ENCODE measurements at places on chromosomes 2 and 18.

DNA sequence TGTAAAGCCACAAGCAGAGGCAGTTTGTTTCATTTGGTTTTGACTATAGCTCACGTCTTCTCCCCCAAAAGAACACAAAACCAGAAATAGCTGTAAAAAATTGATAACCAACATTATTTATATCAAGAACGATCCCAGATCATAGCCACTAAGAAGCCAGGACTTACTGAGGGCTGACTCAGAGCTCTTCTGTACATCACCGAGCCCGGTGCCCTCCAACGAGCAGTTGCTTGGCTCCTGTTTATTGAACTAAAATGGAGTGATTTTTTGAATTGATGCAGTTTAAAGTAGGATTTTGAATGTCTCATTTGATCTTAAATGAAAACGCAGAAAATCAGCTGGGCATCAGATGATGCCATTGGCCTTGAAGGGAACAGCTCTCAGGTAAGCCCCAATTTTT, 343.3 kb downstream of the INSIG2 start:
- H3K36me3 ChIP-seq: no peaks in the 10 kb centered on the region
- DNase-seq: no peak
- no peaks in the 10 kb centered on the region for H3K4me1 ChIP-seq

DNA sequence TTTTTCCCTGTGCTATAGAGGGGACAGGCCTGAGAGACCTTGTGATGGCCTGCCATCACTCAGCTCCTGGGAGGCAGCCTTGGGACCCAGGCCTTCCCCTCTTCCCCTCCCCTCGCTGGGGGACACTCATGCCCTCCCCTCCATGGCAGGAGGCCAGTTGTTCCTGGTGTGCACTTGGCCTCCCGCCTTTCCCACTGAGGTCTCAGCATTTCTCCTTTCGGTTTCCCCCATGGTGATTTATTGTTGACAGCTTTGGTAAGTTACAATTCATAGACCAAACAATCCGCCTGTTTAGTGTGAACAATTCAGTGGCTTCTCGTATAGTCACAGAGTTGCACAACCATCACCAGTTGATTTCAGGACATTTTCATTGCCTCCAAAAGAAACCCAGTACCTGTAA, 10.2 kb upstream of the CNDP1 start:
- no peak overlapping the region for H3K4me3 ChIP-seq
- peak; percentile 10 for DNase-seq
- peaks cover 45% of the 10 kb centered on the region for H3K36me3 ChIP-seq
- H3K4me1 ChIP-seq: no peaks in the 10 kb centered on the region
- no peaks in the 10 kb centered on the region for H3K27me3 ChIP-seq

- no peak overlapping the region for H3K27ac ChIP-seq
- no peaks in the 10 kb centered on the region for H3K27me3 ChIP-seq
- no peak overlapping the region for H3K4me3 ChIP-seq
- peak; percentile 20 for DNase-seq
- H3K36me3 ChIP-seq: no peaks in the 10 kb centered on the region
These were observed 12.3 kb downstream of the CROCC2 start for GRCh38 chr2:240918258-240919091.

DNA sequence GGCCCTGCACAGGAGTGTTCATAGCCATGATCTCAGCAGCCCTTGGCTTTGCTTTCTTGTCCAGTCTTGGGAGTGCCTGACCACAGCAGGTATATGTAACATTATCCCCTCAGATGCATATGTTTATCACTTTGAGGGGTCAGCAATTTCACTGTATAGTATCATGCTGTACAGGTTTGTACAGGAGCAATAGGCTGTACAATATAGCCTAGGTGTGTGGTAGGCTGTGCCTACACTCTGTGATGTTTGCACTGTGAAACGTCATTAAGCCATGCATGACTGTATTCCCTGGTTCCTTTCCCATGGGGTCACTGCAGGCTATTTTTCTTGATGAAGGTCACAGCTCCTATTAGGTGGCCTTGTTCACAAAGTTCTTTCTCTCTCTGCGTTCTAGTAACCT, 4.7 kb upstream of the IL36G start:
- H3K4me1 ChIP-seq: no peaks in the 10 kb centered on the region
- no peak overlapping the region for H3K27ac ChIP-seq
- H3K4me3 ChIP-seq: no peak overlapping the region
- no peak for DNase-seq
- H3K36me3 ChIP-seq: no peaks in the 10 kb centered on the region

DNA sequence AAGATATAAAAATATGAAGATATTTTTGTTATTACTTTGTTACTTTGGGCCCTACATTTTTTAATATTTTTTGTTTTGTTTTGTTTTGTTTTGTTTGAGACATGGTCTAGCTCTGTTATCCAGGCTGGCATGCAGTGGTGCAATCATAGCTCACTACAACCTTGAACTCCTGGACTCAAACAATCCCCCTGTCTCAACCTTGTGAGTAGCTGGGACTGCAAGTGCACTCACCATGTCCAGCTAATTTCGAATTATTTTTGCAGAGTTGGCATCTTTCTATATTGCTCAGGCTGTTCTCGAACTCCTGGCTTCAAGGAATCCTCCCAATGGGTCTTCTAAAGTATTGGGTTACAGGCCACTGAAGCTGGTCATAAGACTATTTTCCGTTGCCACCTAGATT, 603.6 kb upstream of the PIK3C3 start:
- no peak overlapping the region for H3K4me3 ChIP-seq
- H3K36me3 ChIP-seq: peaks cover 4% of the 10 kb centered on the region
- H3K4me1 ChIP-seq: no peaks in the 10 kb centered on the region
- DNase-seq: no peak

GRCh38 chr18:50621366-50621765, 61.5 kb downstream of the MAPK4 start:
- H3K4me1 ChIP-seq: no peaks in the 10 kb centered on the region
- no peak overlapping the region for H3K4me3 ChIP-seq
- no peak for DNase-seq
- H3K36me3 ChIP-seq: no peaks in the 10 kb centered on the region
- no peaks in the 10 kb centered on the region for H3K27me3 ChIP-seq
- no peak overlapping the region for H3K27ac ChIP-seq

GRCh38 chr2:146814971-146815370, 1029.9 kb upstream of the ACVR2A start:
- no peaks in the 10 kb centered on the region for H3K27me3 ChIP-seq
- H3K4me3 ChIP-seq: no peak overlapping the region
- H3K36me3 ChIP-seq: peaks cover 9% of the 10 kb centered on the region

GRCh38 chr2:119086327-119086726, 72.2 kb downstream of the C1QL2 start:
- DNase-seq: no peak
- no peak overlapping the region for H3K4me3 ChIP-seq
- H3K27ac ChIP-seq: no peak overlapping the region
- no peaks in the 10 kb centered on the region for H3K36me3 ChIP-seq
- H3K27me3 ChIP-seq: no peaks in the 10 kb centered on the region

- DNase-seq: no peak
- no peak overlapping the region for H3K27ac ChIP-seq
- peaks cover 11% of the 10 kb centered on the region for H3K27me3 ChIP-seq
- no peaks in the 10 kb centered on the region for H3K4me1 ChIP-seq
These were observed 92.6 kb upstream of the MGAT4A start for GRCh38 chr2:98823196-98824170.

GRCh38 chr18:64333584-64333983, 184.7 kb upstream of the LINC00305 start:
- H3K4me3 ChIP-seq: no peak overlapping the region
- no peak overlapping the region for H3K27ac ChIP-seq
- no peaks in the 10 kb centered on the region for H3K27me3 ChIP-seq
- H3K4me1 ChIP-seq: peaks cover 2% of the 10 kb centered on the region

GRCh38 chr2:45237850-45238542, 228.7 kb upstream of the SIX2 start:
- no peaks in the 10 kb centered on the region for H3K36me3 ChIP-seq
- no peak overlapping the region for H3K4me3 ChIP-seq
- no peaks in the 10 kb centered on the region for H3K4me1 ChIP-seq
- DNase-seq: no peak

DNA sequence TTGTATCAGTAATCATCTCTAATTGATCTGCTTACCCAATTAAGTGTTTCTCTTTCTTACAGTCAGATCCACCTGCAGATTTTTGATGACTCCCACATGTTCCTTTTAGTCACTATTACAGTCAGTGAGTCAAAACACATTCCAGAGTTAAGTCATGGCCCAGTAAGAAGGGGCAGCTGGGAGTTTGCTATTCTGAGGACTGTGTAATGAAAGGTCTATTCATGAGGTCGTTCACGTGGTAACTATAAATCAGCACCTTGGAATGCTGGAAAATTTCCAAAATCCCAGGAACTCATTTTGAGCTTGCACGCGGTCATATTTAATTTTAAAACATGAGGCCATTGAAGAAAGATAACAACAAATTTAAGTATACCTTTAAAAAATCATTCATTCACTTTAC, 252.5 kb downstream of the XIRP2 start:
- no peaks in the 10 kb centered on the region for H3K27me3 ChIP-seq
- no peaks in the 10 kb centered on the region for H3K4me1 ChIP-seq
- DNase-seq: no peak
- no peaks in the 10 kb centered on the region for H3K36me3 ChIP-seq

- no peaks in the 10 kb centered on the region for H3K27me3 ChIP-seq
- no peak for DNase-seq
- H3K4me1 ChIP-seq: peaks cover 7% of the 10 kb centered on the region
- no peak overlapping the region for H3K4me3 ChIP-seq
- peaks cover 16% of the 10 kb centered on the region for H3K36me3 ChIP-seq
These were observed 32.3 kb downstream of the EMX1 start for GRCh38 chr2:72949642-72950041.

- no peak for DNase-seq
- H3K4me1 ChIP-seq: no peaks in the 10 kb centered on the region
- no peaks in the 10 kb centered on the region for H3K27me3 ChIP-seq
- H3K36me3 ChIP-seq: no peaks in the 10 kb centered on the region
- no peak overlapping the region for H3K4me3 ChIP-seq
These were observed 284.7 kb upstream of the CWC22 start for GRCh38 chr2:180291552-180292421.

DNA sequence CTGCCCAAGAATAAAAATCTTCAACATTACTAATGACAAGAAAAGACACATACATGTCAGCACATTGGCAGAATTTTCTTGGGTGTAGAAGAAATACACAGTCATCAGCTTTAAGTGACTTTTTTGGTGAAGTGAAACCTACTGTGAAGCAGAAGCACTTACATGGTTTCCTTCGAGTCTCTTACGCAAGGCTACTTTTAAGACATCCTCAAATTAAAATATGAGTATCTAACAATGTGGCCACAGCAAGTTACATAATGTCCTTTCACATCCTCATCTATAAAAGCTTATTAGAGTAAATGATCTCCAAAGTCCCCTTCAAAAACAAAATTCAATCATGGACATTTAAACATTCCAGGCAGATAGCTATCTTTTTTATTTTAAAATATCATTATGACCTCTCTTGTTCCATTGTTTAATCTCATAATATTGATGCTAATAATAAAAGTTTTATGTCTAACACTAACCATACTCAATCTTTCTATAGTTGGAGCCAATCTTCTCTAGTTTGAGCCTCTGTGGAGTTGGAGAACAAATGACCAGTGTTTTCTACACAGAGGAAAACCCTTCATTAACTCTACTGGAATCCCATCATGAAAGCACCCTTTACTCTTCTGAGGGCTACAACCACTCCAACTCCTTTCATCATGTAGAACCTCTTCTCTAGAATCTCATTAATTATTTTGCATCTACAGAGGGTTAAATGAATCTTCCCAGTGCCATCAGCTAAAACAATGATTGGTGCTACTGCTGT, 182.2 kb upstream of the ZFP36L2 start:
- H3K36me3 ChIP-seq: no peaks in the 10 kb centered on the region
- H3K4me3 ChIP-seq: no peak overlapping the region
- DNase-seq: no peak
- H3K27me3 ChIP-seq: no peaks in the 10 kb centered on the region
- H3K4me1 ChIP-seq: no peaks in the 10 kb centered on the region
- H3K27ac ChIP-seq: no peak overlapping the region

DNA sequence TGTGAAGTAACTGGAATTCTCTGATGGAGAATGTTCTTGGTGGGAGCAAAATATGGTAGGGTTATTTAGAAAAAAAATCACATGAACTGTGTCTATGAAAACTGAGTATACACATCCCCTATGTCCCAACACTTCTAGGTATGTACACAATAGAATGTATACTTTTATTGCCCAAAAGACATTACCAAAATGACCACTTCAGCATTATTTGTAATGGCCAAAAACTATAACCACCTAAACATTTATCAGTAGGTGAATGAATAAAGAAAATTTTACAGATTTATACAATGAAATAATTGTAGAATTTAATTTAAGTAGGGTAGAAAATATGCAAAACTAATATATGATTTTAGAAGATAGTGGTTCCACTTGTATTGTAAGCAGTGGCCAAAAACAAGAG, 462.8 kb downstream of the KCNJ3 start:
- DNase-seq: no peak
- H3K36me3 ChIP-seq: no peaks in the 10 kb centered on the region
- H3K27me3 ChIP-seq: no peaks in the 10 kb centered on the region
- H3K4me1 ChIP-seq: no peaks in the 10 kb centered on the region

DNA sequence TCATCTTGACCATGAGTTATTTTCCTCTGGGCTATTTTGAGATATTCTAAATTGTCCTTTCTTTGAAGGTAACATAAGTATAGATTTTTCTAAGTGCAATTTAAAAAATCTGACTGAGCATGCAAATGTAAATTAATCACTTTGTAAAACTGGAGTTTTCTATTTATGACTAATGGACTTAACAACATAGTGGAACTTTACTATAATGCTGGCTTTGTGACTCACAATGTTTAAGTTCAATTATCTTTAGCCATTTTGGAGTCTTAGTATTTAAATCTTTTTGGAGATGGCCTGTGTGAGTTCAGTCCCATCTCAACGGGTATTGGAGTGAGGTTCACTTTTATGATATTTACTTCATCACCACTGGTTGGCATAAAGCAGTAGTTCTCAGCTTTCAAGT, 35.2 kb upstream of the NOSTRIN start:
- H3K4me3 ChIP-seq: no peak overlapping the region
- H3K27me3 ChIP-seq: no peaks in the 10 kb centered on the region
- no peak overlapping the region for H3K27ac ChIP-seq
- H3K4me1 ChIP-seq: no peaks in the 10 kb centered on the region
- no peak for DNase-seq
- peaks cover 14% of the 10 kb centered on the region for H3K36me3 ChIP-seq

DNA sequence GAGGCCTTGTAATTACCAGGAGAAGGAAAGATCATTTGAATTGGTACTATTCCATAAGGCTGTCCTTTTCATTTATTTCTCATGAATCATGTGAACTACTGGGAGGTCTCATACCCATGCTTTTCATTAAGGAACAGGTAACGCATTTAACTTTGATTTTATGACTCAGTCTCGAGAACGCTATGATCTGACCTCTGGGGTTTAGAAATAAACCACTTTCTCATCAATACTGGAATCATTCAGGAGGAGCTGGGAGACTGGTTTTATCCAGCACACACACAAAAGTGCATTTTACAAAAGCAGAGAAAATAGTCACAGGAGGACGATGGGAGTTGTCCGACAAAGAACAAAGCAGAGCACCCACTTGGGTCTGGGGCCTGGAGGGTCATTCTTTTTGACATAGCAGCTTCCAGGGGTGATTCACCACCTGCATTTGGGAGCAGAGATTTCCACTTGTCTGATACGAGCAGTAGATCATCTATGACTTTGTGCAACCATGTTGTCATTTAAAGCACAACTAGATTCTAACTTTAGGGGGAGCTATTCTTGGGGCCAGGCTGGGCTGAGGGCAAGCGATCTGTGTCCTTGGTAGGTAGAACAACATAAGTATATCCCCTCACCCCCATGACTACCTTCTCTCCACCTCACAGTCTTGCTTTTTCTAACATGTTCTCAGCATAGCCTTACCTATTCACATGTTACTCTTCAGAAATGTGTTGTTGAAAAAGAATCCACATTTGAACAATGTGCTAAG, 95.9 kb upstream of the SCG2 start:
- no peaks in the 10 kb centered on the region for H3K27me3 ChIP-seq
- no peak overlapping the region for H3K27ac ChIP-seq
- no peaks in the 10 kb centered on the region for H3K4me1 ChIP-seq
